ENCODE measurements at places on chromosomes 2 and 18.

DNA sequence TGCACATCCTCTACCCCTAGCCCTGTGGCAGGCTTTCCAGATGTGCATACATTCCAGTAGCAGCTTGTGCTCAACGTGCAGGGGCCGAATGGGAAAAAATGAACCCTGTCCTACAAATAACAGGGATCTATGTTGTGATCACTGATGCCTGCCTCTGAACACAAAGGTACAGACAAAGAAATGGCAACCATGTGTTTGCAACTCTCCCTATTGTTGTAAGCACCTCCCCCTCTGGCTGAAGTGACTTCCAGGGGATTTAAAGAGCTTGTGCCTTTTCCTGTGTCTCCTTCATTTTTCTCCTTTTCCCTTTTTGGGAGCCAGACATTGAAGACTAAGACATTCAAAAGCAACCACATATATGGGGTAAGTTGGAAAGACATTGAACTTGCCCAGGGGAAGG, 21.6 kb downstream of the ARHGAP25 start:
- DNase-seq: no peak

GRCh38 chr18:49728542-49728941, 84.8 kb downstream of the ACAA2 start:
- DNase-seq: peak; percentile 94

GRCh38 chr18:49355028-49355427, 105.4 kb downstream of the DYM start:
- no peak for DNase-seq

- DNase-seq: no peak
Observed at GRCh38 chr2:168466834-168467565, 10.9 kb downstream of the CERS6 start.

DNA sequence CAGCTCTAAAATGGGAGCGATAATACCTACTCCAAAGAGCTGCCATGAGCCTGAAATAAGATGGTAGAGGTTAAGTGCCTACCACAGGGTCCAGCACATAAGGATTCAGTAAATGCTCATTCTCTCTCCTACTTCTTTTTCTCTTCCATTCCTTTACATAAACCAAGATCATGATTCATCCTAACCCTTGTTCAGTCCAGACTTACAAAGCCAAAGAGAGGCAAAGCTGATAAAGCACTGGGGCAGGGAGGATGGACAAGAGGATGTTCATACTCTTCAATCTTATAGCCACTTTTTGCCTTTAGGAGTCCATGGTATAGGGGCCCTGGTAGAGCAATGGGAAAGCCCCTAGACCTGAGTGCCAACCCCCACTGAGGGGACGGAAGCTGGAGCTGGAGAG, 75.6 kb upstream of the PKDCC start:
- peak; percentile 41 for DNase-seq

GRCh38 chr2:27323596-27324285, 844 bp upstream of the MPV17 start:
- DNase-seq: no peak

- DNase-seq: peak; percentile 84
Observed at GRCh38 chr2:129606496-129607270, 372.8 kb upstream of the RAB6C start.

GRCh38 chr2:239646184-239646583, 245.4 kb upstream of the HDAC4 start:
- DNase-seq: no peak

DNA sequence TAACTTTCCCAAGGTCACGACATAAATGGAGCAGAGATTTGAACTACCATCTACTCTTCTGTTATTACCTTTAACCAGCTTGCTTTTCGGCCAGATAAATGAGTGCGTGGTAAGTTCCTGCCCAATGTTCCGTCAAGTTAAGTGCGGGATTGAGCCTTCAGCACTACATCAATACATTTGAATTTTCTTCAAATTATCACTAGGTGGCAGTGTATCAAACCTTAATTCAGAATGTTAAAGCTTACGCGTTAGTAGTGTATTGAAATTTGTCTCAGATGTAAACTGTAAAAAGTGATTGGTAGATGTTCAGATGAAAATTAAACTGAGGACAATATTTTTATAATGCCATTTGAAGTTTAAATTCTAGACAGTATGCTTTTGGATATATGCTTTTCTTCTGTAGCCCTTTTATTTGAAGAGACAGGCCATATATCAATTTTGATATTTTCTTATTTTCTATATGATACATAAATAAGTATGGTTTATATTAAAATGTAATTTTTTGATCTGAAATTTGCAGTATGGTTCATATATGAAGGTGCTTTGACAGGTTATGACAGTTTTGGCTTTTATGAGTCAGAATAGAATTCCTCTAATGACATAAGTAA, 681.3 kb downstream of the ADCYAP1 start:
- DNase-seq: no peak

DNA sequence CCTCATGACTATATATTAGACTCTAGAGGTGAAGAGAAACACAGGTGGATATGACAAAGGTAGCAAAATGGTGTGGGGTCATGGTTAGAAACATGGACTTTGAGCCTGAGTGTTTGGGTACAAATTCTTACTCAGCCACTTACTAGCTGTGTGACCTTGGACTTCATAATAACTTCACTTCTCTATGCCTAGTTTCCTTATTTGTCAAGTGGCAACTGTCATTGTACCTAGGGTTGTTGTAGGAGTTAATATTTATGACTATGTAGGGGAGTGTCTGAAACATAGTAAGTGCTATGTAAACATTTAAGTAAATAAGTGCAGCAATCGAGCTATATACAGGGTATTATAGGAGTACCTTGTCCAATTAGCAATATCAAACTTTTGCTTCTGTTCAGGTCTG, 49.7 kb upstream of the RAPH1 start:
- no peak for DNase-seq
